ENCODE measurements at places on chromosomes 13 and 19.

- no peak for DNase-seq
Measured at GRCh38 chr19:1956868-1957492, 16.0 kb downstream of the CSNK1G2 start.

GRCh38 chr19:28475525-28475924 lies 737.4 kb downstream of the UQCRFS1 start:
- DNase-seq = peak; percentile 72

- DNase-seq = peak; percentile 95
Measured at GRCh38 chr13:50713523-50714248, 129.8 kb downstream of the DLEU7 start.

- peak; percentile 9 for DNase-seq
Measured at GRCh38 chr13:73060251-73061160, 1.7 kb downstream of the KLF5 start.

GRCh38 chr19:32691952-32692726 lies 518 bp downstream of the NUDT19 start:
- peak; percentile 80 for DNase-seq

GRCh38 chr13:113029487-113030258 lies 60.7 kb downstream of the MCF2L start:
- DNase-seq = no peak

DNA sequence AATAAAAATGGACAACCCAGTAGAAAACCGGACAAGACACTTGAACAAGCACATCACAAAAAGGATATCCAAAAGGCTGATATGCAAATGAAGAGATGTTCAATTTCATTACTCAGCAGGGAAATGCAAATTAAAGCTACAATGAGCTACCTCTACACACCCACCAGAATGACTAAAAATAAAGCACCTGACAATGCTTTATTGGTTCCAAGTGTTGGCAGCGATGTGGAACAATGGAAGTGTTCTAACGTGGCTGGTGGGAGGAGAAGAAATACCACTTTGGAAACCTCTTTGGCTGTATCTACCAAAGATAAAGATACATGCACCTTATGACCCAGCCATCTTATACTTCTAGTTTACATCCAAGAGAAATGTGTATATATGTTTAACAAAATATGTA lies 3.7 kb upstream of the ACP7 start:
- no peak for DNase-seq

- no peak for DNase-seq
Measured at GRCh38 chr13:96744367-96745331, 249.6 kb downstream of the OXGR1 start.

- DNase-seq = no peak
Measured at GRCh38 chr13:44770951-44771350, 194.8 kb upstream of the TSC22D1 start.

DNA sequence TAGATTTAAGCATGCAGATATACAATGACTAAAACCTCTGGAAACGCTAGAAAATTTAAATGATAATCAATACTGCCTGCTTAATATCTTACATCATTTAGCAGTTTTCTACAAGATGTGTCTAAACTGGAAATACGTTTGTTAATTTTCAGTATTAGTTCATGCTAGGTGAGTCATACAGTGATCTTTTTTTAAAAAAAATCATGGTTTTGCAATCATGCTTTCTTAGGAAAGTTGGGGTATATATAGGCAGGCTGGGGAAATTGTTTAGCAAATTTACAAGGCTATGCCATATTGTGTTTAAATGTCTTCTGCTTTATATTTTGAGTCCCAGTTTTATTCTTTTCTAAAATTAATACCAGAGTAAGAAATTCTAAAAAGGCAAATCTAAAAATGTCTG lies 245.4 kb upstream of the SPRY2 start:
- DNase-seq = no peak

GRCh38 chr19:17183271-17183761 lies 31.8 kb upstream of the USE1 start:
- DNase-seq = peak; percentile 29

GRCh38 chr19:48817585-48818124 lies 6.8 kb upstream of the BCAT2 start:
- DNase-seq = no peak

- DNase-seq = no peak
Measured at GRCh38 chr13:32804673-32805230, 211.5 kb upstream of the KL start.

- no peak for DNase-seq
Measured at GRCh38 chr13:39910833-39911232, 255.4 kb downstream of the COG6 start.

GRCh38 chr19:7544626-7545025 lies 9.1 kb downstream of the PNPLA6 start:
- DNase-seq = peak; percentile 82

- no peak for DNase-seq
Measured at GRCh38 chr13:26538363-26539317, 18.8 kb upstream of the WASF3 start.

- peak; percentile 81 for DNase-seq
Measured at GRCh38 chr19:13207846-13208671, 57.8 kb downstream of the IER2 start.

GRCh38 chr19:18280247-18281081 lies 958 bp downstream of the JUND start:
- DNase-seq = peak; percentile 65

DNA sequence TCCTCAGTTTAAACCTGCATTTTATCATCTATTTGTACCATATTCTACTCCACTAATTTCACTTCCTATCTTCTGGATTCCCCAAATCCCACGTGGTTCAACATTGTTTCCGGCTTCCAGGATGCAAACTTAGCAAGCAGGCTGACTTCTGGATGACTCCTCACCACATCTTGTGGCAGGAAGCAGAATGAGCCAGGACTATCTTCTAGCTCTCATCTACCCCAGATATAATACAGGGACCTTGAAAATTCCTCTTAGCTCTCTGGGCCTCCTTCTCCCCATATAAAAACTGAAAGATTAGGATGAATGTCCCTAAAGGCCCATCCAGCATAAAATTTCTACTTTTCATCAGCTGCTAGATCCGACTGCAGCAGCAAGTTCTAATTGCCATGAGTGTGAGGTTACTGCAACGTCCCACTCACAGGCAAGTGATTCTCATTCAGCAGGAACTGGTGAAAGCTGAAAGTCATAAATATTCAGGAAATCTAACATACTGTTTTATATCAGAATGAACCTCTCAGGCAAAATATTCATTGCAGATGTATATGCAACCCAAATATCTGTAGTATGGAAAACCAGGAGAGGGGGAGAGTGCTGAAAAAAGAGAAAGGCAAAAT lies 93.4 kb downstream of the KCTD12 start:
- DNase-seq = no peak

DNA sequence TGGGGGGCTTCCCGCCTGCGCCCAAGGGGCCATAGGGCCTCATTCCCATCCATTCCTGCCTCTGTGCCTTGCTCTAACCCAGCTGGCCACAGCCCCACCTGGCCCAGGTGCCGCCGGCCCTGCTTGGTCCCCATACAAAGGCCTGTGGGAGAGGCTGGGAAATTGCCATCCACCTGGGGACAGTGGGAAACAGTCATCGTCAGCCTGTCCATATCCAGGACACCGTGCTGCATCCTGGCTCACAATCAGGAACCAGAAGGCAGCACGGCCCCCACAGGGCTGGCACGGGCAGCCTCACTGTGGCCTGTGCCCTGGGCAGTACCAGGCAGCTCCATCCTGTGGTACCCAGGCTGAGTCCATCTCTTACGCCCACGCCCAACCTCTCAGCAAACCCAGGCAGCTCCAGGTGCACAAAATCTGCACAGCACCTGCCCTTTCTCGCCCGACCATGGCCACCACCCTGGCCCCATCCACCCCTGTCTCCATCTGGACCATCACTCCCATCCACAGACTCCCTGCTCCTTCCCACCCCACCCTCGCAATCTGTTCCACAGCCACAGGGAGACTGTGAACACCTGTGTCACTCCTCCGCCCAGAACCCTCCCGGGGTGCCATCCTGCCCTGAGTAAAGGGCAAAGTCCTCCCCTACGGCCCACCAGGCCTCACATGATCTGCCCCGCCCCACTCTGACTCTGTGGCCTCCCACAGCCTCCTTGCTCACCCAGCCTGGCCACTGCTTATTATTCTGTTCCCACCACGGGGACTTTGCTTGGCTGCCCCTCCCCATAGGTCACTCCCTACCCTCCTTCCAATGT lies 21.1 kb upstream of the FBXO27 start:
- no peak for DNase-seq

DNA sequence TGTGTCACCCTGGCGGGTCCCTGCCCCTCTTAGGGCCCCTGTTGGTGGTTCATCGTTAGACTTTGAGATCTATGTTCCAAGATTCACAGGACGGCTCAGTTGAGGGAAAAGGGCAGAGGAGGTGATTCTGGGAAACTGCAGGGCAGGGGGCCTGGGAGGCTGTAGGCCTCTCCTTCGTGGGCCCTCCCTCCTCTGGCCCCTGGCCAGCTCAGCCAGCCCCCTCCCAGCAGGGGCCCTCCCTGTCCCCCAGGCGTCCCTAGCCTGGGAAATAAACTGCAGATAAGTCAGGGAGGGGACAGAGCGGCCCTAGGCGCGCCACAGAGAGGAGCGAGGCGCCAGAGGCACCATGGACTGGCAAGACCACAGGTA lies 6.5 kb downstream of the HIF3A start:
- no peak for DNase-seq

DNA sequence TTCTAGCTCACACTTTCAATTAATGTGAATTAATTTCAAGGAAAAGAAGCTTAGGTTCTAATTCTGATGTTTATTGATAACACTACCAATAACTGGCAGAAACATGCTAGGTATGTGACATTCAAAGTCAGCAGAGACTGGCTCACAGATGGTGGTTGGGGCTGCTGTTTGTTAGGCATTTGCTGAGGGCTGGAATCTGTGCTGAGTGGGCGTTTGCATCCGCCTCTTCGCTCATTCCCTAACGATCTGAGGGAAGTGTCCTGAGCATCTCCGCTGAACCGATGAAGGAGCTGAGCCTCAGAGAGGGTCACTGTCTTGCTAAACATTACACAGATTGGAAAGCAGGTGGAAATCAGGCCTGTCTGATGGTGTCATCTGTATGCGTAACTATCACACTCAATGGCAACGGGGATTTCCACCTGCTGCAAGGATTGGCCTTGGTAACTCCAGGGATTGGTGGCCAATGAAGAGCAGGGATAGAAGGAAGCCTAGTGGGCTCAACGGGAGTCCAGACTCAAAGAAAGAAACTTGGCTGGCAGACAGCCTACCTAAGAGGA lies 338.9 kb downstream of the TEX29 start:
- no peak for DNase-seq

- DNase-seq = peak; percentile 99
Measured at GRCh38 chr19:12722566-12723380, 959 bp downstream of the TNPO2 start.

DNA sequence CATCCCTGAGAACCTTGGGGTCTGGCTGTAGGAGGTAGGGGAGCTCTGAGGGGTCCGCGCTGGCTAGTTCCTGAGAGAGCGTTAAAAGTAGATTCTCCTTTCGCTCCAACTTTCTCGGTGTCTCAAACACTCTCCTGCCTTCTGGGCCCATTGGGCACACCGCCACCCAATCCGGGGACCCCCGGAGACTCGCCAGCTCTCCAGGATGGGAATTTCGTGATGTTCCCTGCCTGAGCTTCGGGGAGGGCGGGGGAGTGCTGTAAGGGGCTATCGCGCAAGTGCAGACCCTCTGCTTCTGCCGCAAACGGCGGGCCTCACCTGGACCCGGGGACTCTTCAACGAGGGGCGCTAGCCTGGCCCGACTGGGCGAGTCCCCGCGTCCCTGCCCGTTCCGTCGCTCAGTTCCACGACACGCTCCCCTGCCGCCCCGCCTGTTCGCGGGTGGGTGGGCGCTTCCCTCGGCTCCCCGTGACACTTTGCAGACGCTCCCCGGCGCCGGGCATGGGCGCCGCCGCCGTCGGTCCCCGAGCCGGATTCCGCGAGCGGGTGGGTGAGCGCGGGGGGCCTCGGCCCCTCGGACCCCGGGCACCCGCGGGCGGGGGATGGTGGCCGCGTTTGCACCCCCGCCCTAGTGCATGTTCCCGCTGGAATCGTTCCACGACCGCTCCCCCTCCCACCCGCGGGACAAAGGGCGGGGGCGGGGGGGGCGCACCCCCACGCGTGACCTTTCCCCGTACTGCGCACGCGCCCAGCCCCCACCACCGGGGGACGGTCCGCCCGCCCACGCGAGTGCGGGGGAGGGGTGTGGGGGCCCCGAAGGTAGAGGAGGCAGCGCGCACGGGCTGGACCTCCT lies at the start of gene CCDC106:
Gene CCDC106, plus strand, starts transcription at position 481 of the 853 bp plus-strand sequence. CDS start 835 bp downstream, outside the sequence.
- DNase-seq = no peak
